Stimulated activated CD8-positive, alpha-beta memory T cell treated with anti-CD3 and anti-CD28 coated beads, Interleukin-2, amount 100 ng/mL, for 48 hours (primary cell): ENCODE measurements at places on chromosomes 3 and 15.

DNA sequence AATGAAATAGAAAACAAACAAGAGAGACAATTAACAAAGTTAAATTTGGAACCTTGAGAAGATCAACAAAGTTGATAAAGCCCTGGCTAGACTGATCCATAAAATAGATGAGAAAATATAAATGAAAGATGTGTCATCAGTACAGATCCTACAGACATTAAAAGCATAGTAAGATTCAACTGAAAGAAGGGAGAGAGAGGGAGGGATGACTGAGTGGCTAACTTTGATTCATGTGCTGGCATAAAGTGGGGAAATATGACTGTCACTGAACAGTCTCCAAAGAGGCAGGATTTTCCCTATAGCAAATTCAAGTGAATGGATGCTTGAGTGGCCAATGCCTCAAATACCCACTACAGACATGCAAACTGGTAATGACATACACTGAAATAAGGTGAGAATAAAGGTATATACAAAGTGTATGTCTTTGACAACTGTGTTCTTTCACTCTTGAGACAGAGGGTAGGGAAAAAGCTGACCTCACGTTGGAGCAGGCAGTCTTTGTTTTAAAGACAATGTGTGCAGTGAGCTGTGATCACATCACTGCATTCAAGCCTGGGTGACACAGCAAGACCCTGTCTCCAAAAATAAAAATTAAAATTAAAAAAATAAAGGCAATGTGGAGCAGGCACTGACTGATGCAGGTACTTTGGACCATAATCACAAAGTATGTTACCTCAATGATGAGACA, 35.9 kb upstream of the CHD2 start:
- no peak for DNase-seq

DNA sequence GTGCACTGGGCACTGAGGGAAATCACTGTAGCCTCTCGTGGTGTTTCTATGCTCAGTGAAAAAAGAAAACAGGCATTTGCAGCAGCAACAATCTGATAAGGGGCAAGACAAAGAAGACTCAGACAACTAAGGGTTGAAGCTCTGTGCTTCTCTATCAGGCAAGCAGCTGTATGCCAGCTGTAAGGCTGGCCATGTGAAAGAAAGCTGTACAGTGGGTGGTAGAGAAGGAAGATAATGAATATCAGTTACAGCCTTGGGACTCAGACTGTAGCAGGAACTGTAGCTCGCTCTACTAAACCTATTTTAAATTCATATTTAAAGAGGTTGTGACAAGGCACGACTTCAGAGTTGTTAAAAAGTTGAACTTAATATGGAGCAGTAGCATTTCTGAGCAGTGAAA, 76.3 kb downstream of the VGLL3 start:
- DNase-seq: no peak

DNA sequence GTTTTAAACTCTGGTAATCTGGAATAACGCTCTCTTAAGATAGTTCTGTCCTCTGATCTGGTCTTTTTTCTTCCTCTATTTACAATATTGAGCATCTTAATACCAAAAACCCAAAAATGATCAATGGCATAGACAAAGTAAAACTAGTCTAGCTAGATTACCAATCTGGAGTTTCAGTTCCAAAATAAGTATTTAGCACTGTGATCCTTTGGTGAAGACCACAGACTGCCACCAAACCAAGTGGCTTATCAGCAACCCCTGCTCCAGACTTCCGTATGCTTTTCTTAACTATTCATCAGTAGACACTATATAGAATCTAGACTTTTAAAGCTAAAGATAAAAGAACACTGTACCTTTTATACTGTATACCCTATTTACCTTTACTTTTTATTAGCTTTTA, 35.5 kb upstream of the MAN2C1 start:
- DNase-seq: no peak

DNA sequence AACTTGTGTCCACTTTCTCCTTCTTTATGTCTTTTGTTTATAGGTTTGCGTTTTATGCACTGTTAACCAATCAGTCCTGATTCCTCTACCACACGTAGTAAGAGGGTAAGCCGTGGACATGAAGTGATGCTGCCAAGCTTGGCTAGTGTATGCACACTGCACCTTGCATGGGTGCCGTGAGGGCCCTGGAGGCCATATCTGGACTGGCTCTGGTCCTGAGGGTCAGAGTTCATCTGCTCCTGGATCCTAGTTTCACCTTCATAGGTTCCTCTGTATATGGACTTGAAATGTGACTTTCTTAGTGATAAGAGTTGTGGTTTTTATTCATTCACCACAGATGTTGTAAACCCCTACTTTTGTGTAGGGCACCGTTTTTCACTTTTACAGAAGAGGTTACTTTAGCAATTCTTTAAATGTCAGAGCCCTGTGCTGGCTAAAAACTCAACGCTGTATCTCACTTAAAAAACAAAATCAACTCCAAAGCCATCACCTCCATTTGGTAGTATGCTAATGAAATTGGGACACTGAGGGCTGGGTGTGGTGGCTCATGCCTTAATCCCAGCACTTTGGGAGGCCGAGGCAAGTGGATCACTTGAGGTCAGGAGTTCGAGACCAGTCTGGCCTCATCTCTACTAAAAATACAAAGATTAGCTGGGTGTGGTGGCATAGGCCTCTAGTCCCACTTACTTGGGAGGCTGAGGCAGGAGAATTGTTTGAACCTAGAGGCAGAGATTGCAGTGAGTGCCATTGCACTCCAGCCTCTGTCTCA, 22.9 kb downstream of the SIAH2 start:
- DNase-seq: no peak

GRCh38 chr3:118754406-118755252, 280.0 kb downstream of the IGSF11 start:
- no peak for DNase-seq

GRCh38 chr15:29037997-29038705, 152.4 kb downstream of the APBA2 start:
- DNase-seq: no peak

GRCh38 chr3:64825404-64826120, 137.8 kb upstream of the ADAMTS9 start:
- no peak for DNase-seq

DNA sequence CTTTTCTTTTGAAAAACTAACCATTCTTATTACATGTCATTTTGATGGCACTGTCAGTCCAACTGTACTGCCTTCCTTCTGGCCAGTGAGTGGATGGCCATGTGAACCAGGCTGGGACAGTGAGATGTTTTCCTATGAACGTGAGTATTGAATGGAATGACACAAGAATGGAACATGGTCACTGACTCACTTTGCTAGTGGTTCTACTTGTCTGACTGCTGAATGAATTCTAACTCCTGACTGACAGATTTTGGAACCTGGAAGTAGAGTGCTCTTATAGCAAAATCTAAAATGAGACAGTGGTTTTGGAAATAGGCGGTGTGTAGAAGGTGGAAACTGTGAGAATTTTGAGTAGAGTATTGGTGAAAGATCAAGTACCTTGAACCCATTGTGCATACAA, 606.9 kb upstream of the KCNMB2 start:
- no peak for DNase-seq

DNA sequence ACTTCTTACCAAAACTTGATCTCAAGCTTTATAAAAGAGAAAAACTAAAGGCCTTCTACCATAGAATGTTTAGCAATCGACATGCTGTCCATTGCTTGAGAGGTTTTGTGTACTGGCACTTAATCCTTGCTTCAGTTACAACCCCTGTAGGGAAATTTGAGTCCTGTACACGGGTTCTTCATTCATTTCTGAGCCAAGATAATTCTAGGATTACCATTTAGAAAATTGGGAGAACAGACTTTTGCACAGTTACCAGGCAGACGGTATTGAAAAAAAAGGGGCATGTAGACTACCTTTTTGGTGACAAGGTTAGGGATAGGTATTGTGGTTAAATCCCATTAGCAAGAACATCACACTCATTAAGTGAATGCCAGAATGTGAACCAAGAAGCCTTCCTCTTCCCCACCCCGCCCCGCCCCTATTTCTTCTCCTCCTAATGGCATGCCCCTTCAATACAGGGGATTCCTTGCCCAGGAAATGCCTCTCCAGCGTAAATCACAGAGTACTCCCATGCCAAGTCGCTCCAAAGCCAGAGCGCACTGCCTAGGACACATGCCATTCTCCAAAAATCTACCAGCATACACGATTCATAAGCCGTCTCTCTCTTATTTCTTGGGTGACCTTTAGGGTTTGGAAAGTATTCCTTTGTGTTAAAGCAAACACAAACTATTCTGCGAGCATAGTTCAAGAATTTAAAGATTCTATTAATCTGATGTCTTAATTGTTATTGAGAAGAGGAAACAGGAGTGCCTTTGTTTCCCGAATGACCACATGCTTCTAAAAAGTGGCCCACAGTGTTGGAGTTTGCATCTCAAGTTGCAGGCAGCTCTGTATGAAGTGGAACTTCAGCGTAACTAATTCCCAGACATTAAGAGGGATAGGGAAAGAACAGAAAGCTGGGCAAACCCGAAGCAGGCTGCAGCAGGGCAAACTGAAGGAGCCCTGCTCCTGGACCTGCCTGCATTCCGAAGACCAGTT, 164.0 kb upstream of the NR2F2 start:
- no peak for DNase-seq

DNA sequence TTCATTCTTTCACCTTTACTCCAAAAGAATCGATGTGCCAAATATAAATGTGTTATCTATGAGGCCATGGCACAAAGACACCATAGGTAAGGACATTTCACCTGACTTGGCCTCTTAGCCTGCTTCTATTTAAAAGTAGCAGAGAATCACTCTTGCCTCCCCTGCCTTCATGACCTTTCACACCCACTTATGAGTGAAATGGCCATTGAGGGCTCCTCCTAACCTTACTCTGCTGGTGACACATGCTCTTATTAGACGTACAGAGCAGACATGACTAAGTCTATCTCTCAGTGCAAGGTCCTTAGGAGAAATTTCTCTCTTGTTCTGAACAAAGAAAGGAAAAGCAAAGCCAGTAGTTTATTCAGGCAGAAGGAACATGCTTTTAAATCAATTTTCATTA, 150.7 kb downstream of the LRTM1 start:
- DNase-seq: no peak

DNA sequence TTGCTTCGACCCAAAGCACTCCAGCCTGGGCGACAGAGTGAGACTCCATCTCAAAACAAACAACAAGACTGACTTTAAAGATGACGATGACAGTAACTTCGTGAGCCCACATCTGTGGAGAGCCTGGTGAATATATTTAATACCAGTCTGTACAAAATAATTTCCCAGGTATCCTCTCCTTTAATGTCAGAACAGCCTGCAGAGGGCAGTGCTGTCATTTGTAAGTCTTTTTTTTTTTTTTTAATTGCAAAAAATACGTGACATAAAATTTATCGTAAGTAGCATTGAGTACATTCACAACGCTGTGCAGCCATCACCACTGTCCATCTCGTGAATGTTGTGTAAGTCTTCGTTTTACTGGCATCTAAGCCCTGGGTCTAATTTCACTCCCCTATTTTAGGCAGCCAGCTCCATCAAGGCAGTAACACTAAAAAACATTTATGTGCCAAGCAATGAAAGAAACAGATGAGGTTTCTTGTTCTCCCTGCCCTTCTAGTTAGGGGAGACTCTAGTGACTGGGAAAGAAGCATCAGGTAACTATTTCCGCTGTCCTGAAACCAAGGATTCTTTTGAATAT, 1.4 kb downstream of the HTD2 start:
- DNase-seq: no peak

DNA sequence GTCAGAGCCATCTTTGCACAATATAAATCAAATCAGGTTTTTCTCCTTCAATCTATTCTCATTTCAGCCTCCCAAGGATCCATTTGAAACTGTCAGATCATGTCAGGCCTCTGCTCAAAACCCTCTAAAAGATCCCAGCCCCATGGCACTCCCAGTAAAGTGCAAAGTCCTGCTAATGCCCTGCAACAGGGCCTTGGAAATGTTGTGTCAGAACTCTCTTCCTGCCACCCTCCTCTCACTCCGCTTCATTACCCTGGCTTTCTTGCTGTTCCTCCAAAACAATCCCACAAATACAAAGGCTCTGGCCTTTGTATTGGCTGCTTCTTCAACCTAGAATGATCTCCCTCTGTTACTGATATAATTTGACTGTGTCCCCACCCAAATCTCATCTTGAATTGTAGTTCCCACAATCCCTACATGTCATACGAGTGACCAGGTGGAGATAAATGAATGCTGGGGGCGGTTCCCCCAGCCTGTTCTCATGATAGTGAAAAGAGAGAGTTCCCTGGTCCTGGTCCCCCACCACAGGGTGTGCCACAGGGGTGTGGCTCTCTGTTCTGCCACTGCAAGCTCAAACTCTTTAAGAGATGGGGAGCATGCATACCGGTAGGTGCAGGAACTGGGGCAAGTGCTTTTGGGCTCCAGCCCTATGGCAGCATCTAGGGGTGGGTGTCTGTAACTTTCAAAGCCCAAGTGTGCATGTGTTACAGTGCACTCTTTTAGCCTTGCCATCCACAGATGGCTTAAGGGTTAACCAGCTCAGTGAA, 22.9 kb upstream of the TRA2B start:
- DNase-seq: no peak

GRCh38 chr15:70584838-70585706, 178.3 kb downstream of the UACA start:
- DNase-seq: peak; percentile 31

DNA sequence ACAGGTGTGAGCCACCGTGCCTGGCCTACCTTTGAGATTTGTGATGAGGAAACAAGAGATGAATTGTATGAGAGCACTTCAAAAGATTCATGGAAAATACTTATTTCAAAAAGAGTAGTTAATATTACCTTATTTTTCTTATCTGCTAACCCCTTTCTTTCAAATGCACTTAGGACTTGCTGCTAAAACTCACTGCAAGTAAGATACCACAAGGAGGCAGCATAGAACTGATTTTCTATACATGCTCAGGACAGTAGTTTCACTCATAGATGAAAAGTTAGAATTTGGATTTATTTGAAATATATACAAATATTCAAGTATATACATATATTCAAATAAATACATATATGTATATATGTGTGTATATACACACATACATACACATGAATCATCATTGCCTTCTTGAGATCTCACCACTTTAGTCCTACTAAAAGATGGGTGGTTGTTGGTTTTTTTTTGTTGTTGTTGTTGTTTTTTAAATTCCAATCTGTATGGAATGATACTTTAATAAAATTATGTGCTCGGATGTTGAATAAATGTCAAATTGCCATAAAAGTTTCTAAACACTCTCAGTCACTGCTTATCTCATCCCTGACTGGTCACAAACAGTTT, 2.4 kb downstream of the CCNDBP1 start:
- no peak for DNase-seq
